Activated CD4-positive, alpha-beta T cell treated with anti-CD3 and anti-CD28 coated beads, Interleukin-2, amount 50 U/mL, for 4 hours (primary cell): ENCODE measurements at places on chromosomes 5 and 9.

GRCh38 chr9:95264954-95265615 is 52.4 kb downstream of the FANCC start:
- no peak for DNase-seq

- no peak for DNase-seq
Measured at GRCh38 chr9:136850866-136851775, 1.0 kb upstream of the MAMDC4 start.

GRCh38 chr9:83698976-83699585 is 8.7 kb downstream of the UBQLN1 start:
- no peak for DNase-seq

- DNase-seq, result no peak
Measured at GRCh38 chr5:58922461-58923171, 339.7 kb downstream of the RAB3C start.

- DNase-seq, result no peak
Measured at GRCh38 chr9:77063645-77064285, 44.3 kb downstream of the FOXB2 start.

- no peak for DNase-seq
Measured at GRCh38 chr9:137762414-137763061, 115.0 kb upstream of the CACNA1B start.

DNA sequence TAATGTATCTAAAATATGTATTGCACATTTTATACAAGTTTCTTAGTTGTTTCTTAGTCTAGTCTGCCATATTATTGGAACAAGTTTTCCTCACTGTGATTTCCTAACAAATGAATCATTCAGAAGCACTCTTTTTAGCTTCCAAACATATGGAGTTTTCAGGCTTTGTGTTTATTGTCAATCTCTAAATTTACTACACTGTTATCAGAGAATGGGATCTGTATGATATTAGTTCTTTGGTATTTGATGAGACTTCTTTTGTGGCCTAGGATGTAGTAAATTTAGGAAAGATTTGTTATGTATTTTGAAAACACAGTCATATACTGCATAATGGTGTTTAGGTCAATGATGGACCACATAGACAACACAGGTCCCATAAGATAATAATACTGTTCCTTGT is 25.7 kb downstream of the SREK1IP1 start:
- DNase-seq, result no peak

DNA sequence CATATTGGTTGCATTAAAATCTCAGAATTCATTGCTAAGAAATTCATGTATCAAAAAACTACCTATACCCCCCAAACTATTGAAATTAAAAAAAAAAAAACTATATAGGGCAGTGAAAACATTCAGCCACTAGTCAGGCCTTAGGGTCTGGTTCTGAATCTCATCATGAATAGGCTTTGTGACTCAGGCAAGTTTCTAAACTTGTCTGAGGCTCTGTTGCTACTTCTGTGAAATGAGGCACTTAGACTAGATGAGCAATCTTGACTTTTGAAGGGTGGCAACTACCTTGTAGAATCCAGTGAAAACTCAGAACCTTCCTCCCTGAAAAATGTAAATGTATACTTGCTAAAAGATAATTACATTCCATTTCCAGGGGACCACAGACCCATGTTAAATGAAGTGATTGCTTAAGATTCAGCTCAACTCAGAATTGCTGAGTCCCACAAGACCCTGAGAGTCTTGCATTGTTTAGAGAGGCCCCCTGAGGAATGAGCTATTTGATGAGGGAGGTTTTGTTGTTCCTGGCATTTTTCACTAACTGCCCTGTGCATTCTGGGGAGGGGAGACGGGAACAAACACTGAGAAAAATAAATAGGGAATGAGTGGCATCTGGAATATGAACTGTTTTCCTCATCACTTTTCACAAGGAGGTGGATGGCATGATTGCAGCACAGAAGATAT is 29.5 kb downstream of the RAI14 start:
- DNase-seq, result no peak

DNA sequence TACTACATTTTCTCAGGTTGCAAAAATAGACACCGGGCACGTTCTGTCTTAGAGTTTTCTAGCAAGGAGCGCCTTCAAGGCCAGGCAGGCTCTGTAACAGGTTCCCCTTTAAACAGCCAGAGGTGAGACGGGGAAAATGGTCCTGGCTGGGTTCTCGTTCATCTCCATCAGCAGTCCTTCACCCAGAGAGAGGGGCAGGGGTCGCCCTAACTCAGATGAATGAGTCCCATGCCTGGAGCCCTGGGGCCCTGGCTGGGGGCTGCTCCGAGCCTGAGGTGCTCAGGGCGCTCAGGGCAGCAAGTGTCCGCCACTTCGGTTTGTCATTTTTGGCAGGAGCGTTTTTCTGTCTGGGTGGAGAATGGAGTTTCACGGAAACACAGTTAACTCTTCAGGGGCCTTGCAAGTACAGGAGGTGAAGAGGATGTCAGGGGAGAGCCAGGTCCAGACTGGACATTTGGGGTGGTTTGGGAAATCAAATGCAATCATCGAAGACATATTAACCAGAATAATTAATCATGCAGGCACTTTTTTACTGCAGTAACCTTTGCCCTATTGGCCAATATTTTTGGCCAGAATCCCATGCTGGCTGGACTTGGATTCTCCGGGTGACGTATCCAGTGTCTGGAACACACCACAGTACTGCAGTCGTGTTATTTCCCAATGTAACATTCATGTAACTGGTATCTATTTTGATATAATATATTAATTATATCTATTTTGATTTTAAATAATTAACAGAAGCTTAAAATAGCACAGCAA is 2.9 kb downstream of the NTNG2 start:
- no peak for DNase-seq

DNA sequence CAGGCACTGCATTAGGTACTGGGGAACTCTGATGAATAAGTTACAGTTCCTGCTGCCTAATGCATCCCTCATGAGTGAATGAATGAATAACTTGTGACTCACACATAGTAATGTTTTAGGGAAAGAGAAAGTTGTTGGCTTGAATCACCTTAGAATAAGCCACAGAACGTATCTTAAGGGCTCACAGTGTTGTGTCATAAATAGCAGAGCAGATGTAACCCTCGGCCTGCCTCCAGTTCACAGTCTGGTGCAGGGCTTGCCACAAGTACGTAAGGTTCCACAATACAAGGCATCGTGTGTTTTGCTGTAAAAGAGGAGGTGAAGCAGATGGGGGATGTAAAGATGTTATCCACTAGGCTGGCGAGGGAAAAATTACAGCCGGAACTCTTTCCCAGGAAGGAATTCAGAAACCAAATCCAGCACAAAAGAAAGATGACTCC is 218.7 kb downstream of the TRPM3 start:
- DNase-seq, result no peak

- DNase-seq, result no peak
Measured at GRCh38 chr5:172644266-172644665, 3.2 kb downstream of the NEURL1B start.

GRCh38 chr9:87039809-87040392 is 92.6 kb upstream of the GAS1 start:
- DNase-seq, result no peak
